ENCODE measurements at places on chromosomes 7 and 10.

DNA sequence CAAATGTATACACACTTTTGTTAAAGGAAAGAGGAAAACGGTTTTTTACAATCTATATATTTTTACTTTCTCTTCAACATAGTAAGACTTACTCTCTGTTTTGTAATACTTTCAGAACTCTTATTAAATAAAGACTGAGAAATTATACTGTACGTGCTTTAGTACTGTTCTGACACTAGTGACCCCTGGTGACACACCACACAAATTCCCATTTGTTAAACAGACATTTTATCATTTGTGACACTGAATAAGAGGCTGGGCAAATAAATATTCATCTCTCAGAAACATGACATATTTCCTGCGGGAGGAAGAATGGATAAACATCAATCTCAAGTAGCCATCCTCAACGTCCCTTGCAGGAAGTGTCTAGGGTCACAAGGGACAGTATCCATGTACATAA lies 68.9 kb upstream of the ZNF33B start:
- DNase-seq, result no peak

DNA sequence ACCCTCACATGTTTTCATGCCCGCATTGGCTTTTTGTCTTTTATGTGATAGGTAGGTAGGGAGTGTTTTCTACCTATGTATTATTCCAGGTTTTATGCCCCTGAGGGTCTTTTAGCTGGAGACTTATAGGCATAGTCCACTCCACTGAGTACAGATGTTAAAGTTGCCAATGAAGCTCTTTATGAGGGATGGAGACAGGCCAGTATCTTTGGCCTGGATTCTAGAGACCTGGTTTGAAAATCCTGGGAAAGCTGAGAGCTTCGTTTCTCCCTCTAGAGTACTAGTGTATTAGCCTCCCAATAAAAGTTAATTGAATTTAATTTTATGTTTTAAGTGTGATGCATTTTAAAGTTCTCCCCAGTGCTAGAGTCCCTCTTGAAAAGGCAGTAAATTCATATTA lies 854.1 kb downstream of the LRMDA start:
- no peak for DNase-seq

DNA sequence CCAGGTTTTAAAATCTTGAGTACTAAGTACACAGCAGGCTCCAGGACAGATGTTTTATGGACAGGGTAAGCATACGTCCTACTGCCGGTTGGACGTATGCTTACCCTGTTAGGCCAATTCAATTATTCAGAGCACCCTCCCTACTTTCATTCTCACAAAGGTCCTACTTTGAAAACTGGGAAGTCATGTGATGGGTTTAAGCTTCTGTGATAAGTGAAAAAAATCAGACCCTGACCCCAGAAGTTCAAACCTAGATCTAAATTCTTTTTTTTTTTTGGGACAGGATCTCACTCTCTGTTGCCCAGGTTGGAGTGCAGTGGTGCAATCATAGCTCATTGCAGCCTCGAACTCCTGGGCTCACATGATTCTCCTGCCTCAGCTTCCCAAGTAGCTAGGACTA lies 55.2 kb downstream of the HIPK2 start:
- DNase-seq, result no peak

GRCh38 chr10:16436367-16436757 lies 448 bp upstream of the PTER start:
- no peak for DNase-seq

DNA sequence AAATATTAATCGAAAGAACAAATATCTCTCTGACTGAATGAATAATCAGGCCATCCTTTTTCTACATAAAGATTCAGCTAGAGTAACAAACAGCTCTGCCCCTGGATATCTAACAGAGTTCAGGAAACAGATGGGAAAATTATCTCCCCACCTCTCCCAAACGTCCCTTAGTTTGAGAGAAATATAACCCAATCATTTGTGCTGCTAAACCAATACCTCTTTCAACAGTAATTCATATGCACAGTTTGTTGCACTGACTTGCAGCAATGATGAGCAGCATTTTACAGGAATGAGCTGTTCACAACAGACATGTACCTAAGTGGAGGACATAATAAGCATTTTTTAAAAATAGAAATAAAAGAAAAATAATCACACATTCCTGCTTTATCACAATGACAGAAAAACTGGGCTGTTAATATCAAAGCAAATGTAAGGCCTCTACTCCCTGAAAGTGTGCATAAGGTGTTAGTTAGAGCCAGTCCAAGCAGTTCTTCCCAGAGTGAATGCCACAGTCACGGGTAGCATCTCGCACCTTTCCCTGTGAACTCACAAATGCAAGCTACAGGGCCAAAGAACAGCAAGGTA lies 2.3 kb downstream of the CREB3L2 start:
- DNase-seq, result no peak

DNA sequence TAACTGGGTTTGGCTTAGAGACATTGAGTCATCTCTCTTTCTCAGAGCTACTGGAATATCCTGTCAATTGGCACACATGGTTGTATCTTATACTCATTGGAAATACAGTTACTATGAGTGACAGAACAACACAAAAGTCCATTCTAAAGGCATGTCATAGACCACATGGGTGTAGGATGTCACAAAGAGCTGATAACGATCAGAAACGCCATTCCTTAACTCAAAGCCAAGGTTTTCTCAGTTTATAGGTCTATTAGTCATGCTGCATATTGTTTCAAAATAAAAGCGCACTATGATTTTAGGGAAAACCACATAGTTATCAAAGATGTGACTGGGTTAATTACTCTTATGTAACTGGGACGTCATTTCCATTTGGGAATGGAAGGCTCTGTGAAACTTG lies 147.2 kb upstream of the FAM171A1 start:
- DNase-seq, result no peak

- no peak for DNase-seq
Measured at GRCh38 chr10:16566202-16566805, 44.6 kb upstream of the C1QL3 start.

- no peak for DNase-seq
Measured at GRCh38 chr10:114613237-114613979, 44.7 kb downstream of the ABLIM1 start.

DNA sequence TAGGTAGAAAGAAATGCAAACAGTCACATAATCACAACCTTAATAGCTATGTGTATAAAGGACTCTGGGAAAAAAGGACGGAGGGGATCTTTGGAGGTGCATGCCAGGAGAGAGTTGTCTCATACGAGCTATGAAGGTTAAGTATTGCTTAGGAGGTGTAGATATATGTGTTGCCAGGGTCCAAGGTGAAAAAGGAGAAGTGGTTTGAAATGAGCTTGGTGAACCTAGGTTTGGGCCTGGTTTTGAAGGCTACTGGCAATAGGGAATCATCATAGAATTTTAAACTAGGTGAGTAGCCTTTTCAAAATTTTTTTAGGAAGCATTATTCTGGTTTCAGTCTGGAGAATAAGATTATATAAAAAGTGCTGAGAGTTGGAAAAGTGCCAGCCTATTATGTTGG lies 336.8 kb downstream of the AUTS2 start:
- DNase-seq, result no peak

GRCh38 chr10:11170574-11170973 lies 152.9 kb downstream of the CELF2 start:
- no peak for DNase-seq

GRCh38 chr10:51447119-51447518 lies 252.3 kb downstream of the CSTF2T start:
- DNase-seq, result no peak

- DNase-seq, result no peak
Measured at GRCh38 chr10:29668628-29669027, 33.9 kb upstream of the SVIL start.

DNA sequence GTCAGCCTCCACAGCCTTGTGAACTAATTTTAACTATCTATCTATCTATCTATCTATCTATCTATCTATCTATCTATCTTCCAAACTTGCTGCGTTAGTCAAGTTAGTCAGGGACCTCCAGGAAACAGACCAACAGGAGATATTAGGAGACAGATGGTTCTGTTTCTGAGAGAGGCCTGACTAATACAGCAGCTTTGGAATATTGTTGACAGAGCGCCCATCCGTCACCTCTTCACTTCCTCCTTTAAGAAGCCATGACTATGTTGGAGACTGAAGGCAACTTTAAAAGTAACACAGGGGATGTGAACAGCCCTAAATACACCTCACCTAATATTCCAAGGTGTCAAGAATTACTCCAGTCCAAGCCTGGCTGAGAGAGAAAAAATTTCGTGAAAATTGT lies 280.9 kb upstream of the IGFBP3 start:
- no peak for DNase-seq

DNA sequence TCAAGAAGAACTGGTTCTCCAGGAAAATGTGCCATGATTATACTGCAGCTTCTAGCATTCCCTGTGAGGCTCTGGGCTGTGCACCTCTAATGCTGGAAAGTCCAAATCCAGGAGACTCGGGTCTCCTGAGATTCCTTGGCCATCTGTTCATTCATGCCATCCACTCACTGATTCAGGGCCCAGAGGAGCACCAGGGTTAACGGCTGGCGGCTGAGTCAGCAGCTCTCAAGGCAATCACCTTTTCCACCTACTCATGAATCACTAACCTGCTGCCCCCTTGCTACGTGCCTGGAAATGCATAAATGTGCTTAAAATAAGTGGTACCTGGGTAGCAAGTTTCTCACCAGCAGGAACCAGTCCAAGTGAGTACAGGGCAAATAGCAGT lies 132.7 kb downstream of the KCNMA1 start:
- no peak for DNase-seq

GRCh38 chr10:5748394-5748803 lies 63.8 kb downstream of the TASOR2 start:
- DNase-seq, result no peak

All from T-helper 1 cell (primary cell).